ENCODE measurements at places on chromosomes 2 and 18. TPM values are rescaled to one million over a fixed set of nuclear protein-coding genes. Genes with fewer than 3 reads are reported as not detected.

The RNU2-63P gene
- not detected for total RNA-seq

The ITPRIPL1 gene
- 2.6 TPM for total RNA-seq

The SLC25A12 gene
- total RNA-seq, result 21.8 TPM

The SKA1 gene
- total RNA-seq, result 10.7 TPM

The ANKMY1 gene
- total RNA-seq, result 8.4 TPM

The APOB gene
- total RNA-seq, result 1.7 TPM

The RAX gene
- not detected for total RNA-seq

The CYTIP gene
- total RNA-seq, result 0.76 TPM

The SALL3 gene
- total RNA-seq, result not detected

The FECH gene
- total RNA-seq, result 35.8 TPM

The KCNJ3 gene
- not detected for total RNA-seq

The TRIM43 gene
- not detected for total RNA-seq

The SIX2 gene
- total RNA-seq, result 41.8 TPM

The NYAP2 gene
- total RNA-seq, result not detected

All from articular chondrocyte of knee joint (primary cell).